ENCODE measurements at places on chromosomes 4 and X. TPM values are rescaled to one million over a fixed set of nuclear protein-coding genes. Genes with fewer than 3 reads are reported as not detected.

Gene BGN
- total RNA-seq: 67.1 TPM

Gene MAOB
- 0.39 TPM for total RNA-seq

Gene MAD2L1
- 16.5 TPM for total RNA-seq

Gene FOXR2
- total RNA-seq: not detected

Gene ERCC6L
- total RNA-seq: 1.4 TPM

Gene ANKRD50
- total RNA-seq: 14.4 TPM

Gene SHROOM3
- total RNA-seq: 4.2 TPM

Gene RBPJ
- 85.5 TPM for total RNA-seq

Gene TLR1
- not detected for total RNA-seq

Gene CSN1S1
- not detected for total RNA-seq

Gene PLP2
- 59.4 TPM for total RNA-seq

Gene IBSP
- total RNA-seq: not detected

Gene XPNPEP2
- total RNA-seq: 1.3 TPM

Gene GLRA2
- total RNA-seq: not detected

Gene ZNF280C
- 8.3 TPM for total RNA-seq

Gene CYTL1
- 2.2 TPM for total RNA-seq

Gene CT45A10
- not detected for total RNA-seq

Gene PRDM5
- total RNA-seq: 6.4 TPM

Gene ASMT
- total RNA-seq: not detected

Gene TMEM271
- total RNA-seq: not detected

Gene SPANXB1
- total RNA-seq: not detected

Gene FMR1NB
- not detected for total RNA-seq

Gene NEIL3
- 8.4 TPM for total RNA-seq

Gene SOX3
- not detected for total RNA-seq

Gene CXorf65
- total RNA-seq: not detected

Gene MGARP
- 29.9 TPM for total RNA-seq
